ENCODE measurements at places on chromosomes 11 and 22. TPM values are rescaled to one million over a fixed set of nuclear protein-coding genes. Genes with fewer than 3 reads are reported as not detected.

GRCh38 chr11:74769055-74769707, 20.5 kb downstream of the RNF169 start:
- DNase-seq: no peak

GRCh38 chr22:49466878-49467595, 360.6 kb downstream of the BRD1 start:
- DNase-seq: no peak

GRCh38 chr11:122202161-122202950, 86.3 kb upstream of the BLID start:
- no peak for DNase-seq

DNA sequence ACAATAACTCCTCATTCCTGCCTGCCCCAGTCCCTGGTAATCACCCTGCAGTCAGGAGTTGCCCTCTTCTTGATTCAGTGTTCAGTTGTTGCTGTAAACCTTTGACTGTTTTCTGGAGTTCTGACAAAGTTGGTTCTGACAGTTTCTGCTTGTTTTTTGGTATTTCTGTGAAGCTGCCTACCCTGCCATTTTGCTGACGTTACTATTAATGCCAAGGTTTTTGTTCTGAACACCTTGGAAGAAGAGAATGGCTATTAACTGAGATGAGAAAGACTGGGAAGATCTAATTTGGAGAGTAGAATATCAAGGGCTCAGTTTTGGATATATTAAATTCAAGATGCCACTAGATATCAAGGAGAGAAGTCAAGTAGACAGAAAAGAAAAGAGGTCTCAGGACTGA, 112.1 kb downstream of the LRRC32 start:
- DNase-seq: no peak

Gene JHY
- total RNA-seq: 3.5 TPM

Gene UBQLN3
- total RNA-seq: not detected

Gene GAS2
- total RNA-seq: 14.5 TPM
